GM20000 (cell line): ENCODE measurements at places on chromosomes 12 and 14.

DNA sequence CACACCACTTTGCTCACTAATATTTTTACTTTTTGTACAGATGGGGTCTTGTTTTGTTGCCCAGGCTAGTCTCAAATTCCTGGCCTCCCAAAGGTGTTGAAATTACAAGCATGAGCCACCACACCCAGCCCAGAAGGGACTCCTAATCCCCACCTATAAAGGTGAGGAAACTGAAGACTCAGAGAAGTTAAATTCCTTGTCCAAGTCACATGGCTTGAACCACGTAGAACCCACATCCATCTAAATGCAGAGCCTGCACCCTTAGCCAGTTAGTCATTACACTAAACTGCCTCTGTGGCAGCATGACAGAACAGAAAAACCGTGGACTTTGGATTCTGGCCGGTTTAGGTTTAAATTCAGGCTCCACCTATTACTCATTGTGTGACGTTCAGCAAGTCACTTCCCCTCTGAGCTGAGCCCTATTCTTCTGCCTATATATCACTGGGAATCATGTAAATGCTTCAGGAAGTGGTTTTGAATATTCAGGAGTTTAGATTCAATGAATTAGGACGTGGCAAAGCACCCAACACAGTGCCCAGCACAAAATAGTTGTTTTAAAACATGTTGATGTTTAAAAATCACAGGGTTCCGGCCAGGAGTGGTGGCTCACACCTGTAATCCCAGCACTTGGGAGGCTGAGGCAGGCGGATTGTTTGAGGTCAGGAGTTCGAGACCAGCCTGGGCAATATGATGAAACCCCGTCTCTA lies 3.0 kb upstream of the CORO1C start:
- DNase-seq = peak; percentile 35

DNA sequence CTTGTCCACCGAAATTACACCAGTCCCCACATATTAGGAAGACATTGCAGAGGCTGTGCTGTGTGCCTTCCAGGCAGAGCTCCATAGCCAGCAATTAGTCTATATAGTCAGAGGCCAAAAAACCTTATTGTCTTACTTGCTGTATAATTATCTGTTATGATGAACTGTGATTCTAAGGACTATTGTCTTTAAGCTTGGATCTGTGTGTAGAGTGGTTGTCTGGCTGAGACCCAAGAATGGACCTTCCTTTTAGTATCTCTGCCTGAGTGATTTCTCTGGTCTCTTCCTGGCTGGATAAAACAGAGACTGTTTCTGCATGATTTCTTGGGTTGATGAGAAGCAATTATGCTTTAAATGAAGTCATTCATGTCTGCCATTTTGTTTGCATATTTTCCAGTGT lies 465.3 kb downstream of the PRKD1 start:
- DNase-seq = no peak

GRCh38 chr12:67939611-67940010 lies 49.6 kb upstream of the IFNG-AS1 start:
- DNase-seq = no peak

DNA sequence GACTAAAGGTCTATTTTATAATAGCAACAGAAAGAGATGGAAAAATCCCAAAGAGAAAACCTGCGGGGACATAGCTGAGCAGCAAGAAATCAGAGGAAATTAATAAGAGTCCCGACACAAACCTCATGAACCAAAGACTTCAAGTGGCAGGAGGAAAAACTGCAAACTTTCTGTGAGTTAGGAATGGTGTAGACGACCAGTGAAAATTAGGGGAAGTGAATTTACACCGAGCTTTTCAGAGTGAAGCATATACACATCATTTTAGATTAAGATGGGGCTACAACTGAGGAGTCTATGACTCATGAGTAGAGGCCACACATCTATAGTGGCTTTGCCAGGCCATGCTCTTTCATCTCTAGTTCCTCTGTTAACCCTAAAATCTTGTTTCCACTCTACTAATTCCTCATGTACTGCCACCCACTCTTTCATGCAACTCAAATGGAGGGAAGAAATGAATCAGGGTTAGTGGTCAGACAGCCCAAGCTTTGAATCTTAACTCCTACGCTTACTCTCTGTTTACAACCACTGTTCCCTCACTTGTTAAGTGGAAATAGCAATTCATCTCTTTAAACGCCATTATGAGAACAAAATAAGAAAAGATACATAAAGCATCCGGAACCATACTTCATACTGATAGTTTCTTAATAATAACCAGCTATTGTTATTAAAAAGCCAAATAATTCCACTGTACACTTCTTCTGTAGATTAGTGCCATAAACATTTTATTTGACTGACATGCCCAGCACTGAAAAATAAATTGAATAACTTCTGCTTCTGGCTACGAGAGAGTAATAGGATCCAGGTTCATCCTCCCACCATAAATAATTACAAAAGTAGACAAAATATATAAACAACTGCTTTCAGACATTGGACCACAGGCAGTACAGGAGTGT lies 219.3 kb downstream of the RMST start:
- peak; percentile 12 for DNase-seq

GRCh38 chr14:50476134-50476533 lies 56.2 kb downstream of the MAP4K5 start:
- no peak for DNase-seq

GRCh38 chr12:8987163-8987562 lies 2.2 kb upstream of the KLRG1 start:
- DNase-seq = no peak

DNA sequence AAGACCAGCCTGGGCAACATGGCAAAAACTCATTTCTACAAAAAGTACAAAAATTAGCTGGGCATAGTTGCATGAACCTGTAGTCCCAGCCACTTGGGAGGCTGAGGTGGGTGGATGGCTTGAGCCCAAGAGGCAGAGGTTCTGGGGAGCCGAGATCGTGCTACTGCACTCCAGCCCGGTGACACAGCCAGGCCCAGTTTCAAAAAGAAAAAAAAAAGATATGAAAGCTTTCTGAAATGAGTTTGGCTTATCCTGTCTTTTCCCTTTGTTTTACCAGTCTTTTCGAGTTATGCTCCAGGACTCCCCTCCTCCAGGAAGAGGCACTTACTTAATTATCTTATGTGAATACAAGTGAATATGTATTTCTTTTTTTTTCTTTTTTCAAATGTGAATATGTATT lies 3.2 kb downstream of the BBOF1 start:
- no peak for DNase-seq

DNA sequence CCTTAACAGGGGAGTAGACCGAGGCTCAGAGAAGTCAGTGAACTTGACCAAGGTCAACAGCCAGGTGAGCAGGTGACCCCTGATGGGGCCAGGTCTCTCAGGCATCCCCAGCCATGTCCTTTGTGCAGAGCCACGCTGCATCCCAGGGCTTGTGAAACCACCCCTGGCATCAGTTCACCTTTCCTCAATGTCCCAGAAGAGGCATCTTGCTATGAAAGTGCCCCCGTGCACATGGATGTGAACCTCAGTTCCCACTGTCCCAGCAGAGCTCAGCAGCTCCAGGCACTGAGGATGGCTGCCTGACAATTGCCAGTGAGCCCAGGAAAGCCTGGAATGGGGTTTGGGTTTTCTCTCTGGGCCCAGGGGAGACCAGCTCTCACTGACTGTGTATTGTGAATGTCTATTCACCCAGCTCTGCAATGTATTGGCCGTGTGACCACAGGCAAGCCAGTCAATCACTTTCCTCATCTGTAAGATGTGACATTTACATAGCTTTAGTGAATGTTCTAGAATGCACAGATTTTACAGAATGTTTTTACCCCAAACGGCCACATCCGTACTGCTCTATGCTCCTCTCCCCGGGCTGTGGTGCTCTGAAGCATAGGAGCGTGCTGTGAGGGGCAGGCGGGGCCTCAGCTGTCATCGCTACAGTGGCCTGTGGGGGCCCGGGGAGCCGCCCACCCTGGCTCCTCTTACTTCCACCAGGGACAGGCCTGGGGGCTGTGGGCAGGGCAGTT lies 4.9 kb downstream of the CACNA2D4 start:
- DNase-seq = no peak

GRCh38 chr12:12521888-12522287 lies 40.8 kb downstream of the DUSP16 start:
- no peak for DNase-seq

DNA sequence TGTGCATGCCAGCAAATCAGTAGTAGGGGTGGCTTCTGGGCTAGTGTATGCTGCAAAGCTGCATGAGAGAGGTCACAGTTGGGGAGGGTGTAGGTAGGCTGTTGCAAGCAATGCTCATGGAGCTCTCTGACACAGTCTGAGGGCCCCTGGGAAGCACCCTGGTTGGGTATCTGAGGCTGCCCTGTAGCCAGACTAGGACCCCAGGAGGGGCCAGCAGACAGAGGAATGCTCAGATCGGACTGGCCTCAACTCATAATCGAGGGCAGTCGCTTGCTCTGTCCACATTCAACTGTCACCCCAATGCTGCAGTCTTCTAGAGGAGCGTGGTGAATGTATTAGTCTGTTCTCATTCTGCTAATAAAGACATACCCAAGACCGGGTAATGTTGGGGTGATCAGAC lies 204.0 kb upstream of the ALG10 start:
- no peak for DNase-seq

- DNase-seq = no peak
Observed at GRCh38 chr12:104136577-104136976, 1.4 kb downstream of the NFYB start.

GRCh38 chr12:92012691-92013090 lies 133.0 kb downstream of the BTG1 start:
- no peak for DNase-seq

- DNase-seq = no peak
Observed at GRCh38 chr12:85138833-85139232, 102.7 kb downstream of the LRRIQ1 start.

GRCh38 chr14:92728759-92729364 lies 19.6 kb downstream of the LGMN start:
- peak; percentile 38 for DNase-seq

GRCh38 chr14:57302883-57303282 lies 34.1 kb downstream of the AP5M1 start:
- no peak for DNase-seq

DNA sequence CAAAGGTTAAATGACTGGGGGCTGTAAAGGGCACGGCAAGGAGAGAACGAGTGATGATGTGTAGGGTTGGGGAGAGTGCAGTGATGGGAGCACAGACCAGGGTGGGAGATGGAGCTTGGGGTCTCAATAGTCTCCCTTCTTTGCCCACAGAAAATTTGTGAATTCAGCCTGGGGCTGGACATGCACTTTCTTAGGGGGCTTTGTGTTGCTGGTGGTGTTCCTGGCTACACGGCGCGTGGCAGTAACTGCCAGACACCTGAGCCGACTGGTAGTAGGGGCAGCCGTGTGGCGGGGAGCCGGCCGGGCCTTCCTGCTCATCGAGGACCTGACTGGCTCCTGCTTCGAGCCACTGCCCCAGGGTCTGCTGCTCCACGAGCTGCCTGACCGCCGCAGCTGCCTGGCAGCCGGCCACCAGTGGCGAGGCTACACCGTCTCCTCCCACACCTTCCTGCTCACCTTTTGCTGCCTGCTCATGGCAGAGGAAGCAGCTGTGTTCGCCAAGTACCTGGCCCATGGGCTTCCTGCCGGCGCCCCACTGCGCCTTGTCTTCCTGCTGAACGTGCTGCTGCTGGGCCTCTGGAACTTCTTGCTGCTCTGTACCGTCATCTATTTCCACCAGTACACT lies 1.7 kb downstream of the FITM1 start:
- no peak for DNase-seq

DNA sequence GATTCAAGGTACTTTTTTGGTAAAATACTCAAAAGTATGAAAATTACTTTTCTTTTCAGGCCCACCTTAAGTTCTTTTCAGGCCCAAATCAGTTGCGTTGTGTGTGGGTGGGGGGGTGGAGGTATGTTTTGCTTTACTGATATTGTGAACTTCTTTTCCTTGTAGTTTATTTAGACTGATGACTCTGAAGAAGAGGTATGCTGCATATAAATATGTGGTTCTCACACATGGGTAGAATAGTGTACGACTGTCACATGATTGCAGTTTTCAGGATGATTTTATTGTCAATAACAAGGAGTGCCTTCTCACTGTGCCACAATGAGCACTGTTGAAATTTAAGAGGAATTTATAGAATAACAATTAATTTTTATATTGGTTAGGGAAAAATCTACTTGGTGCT lies 166.6 kb upstream of the ATP2B1 start:
- DNase-seq = no peak

DNA sequence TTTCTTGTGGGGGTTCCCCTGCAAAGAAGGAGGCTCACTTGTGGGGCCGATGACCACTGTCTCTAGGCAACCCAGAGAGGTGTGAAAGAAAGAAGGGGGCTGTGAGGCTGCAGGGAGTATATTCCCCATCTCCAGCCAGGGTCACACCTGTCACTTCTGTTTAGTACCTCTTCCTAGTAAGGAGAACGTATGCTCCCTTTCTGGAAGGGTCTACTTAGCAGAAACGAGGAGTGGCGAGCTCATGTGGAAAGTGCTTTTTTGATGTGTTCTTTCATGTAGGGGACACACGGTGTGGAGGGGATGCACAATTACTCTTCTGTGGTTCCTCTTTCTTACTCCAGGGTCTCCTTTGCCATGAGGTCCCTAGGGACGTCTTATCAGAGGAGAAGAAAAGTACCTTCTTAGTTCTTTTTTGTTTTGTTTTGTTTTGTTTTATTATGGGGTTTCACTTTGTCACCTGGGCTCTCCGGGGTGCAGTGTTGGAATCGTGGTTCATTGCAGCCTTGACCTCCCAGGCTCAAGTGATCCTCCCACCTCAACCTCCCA lies 58.3 kb downstream of the PRKCH start:
- DNase-seq = peak; percentile 26

DNA sequence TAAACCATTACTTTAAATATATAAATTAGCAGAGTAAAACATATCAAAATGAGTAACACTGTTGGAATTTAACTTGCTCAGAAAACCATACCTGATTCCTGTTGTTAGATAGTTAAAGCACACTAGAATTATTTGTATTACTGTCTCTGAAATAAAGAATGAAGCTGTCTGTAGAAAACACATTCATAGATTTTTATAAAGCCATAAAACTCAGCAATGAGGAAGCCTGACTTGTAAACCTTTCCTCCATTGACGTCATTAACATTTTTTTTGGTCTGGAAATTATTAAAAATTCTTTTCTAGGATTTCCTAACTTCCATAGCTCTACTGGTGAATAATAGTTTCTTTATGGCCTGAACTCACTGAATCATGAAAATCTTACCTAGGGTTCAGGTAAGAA lies 147.6 kb downstream of the BRMS1L start:
- no peak for DNase-seq
